GM04504 (cell line): ENCODE measurements at places on chromosomes 13 and 19.
A peak's percentile ranks its signal among the peaks of the same experiment; 100 is the strongest.

GRCh38 chr13:50537029-50537428, 306.5 kb downstream of the DLEU7 start:
- DNase-seq: no peak

DNA sequence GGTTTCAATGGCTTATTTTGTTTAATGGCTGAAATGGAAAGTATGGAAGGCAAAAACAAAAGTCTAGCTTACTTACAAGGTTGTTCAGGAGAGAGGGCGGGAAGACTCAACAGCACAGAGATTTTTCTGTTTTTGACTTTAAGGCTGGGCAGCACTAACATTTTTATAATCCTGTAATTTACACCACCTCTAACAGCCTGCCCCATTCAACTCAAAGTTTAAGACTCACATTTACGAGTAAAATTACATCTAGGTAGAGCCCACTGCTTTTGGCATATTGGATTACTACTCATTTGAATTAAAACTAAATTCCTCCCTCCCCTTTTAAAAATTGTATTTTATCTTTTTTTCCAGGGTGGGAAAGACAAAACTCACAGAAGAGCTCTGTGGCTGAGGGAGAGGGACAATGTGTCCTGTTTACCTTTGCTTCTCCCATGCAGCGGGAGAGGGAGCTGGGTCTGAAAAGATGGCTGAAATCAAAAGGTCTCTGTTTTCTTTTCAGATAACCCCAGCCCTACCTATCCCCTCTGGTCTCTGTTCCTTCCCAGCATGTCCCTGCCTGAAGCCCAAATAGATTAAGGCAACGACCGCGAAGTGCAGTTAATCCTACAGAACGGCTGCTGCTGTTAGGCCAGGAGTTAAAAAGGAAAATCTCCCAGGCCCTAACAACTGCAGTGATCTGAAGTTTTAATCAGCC, 6.6 kb downstream of the EFNB2 start:
- DNase-seq: no peak

DNA sequence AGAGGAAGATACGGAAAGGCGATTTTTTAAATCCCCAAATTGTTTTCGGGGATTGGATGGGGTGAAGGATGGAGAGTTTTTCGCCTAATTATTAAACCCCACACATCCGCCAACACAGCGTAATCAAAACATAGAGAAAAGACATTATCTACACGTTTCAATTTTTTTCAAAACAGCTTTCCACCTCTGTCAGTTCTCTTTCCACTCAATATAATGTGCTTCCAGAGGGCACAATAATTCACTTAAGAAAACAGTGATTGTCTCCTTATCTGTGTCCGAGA, 435 bp upstream of the OBI1 start:
- no peak for DNase-seq

- DNase-seq: no peak
These were observed 156.2 kb upstream of the ATXN8OS start for GRCh38 chr13:69951412-69951811.

DNA sequence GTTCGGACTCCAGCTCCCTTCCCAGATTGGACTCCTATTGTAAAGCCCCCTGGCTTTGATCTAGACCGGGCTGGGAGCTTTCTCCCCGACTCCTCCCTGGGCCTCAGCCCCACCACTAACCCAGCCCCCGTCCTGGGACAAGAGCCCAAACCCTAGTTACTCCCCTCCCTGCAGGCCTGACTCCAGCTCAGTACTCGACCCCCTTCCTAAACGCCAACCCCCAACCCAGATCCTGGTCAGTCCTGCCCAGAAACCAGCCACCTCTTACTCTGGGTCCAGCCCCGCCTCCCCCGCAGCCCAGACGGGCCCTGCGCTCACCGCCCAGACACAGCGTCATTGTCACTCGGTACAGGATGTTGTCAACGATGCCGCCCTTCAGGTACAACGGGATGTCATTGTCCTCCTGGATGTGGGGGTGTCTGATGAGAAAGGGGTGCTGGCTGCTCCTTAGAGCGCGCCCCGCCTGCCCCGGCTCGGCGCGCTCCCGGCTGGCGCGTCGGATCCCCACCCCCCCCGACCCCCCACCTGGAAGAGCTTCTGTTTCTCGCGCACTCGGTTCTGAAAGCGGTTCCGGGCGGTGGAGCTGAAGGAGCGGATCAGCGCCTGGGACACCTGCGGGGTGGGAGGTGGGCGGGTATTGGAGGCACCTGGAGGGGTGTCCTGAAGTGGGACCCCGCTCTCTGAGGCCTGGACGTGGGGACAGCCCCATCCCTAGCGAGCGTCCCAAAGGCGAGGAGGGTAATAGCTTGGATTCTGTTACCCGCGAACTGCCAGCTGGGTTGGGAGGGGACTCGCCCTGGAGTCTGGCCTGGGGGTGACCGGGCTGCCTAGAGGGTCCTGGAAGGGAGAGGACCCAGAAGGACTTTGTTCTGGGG, 866 bp downstream of the COX7A1 start:
- no peak for DNase-seq

DNA sequence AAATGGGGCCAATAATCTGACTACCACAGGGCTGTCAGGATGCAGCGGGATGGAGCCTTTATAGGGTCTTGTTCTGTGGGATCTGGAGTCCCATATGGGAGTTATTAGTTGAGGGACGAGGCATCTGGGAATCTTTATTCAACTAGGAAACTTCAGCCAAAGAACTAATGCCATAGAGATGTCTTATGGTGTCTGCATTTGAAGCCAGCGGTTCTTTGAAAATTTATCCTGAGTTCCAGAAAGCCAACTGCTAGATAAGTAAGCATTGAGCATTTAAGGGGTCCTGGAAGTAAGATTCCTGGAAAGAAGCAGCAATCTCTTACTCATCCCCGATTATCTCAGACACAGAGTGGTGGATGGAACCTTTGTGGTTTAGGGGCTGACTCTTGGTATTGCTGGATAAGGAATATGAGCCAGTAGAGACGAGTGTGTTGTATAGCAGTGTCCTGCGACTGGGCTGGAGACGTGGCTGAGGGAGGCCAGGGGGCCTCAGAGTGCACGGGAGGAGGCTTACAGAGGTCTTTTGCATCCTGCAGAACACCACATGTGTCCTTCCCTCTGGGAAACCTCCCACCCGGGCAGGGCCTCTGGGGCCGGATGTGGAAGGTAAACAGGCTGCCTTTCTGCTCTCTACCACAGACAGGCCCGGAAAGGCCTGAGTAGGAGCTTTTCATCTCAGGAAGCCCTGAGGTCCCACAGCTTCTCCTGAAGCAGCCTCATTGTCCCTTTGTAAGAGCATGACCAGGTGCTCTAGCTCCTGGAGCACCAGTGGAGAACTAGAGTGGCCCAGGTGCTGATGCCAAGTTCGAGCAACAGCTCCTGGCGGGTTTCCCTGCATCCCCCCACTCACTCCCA, 28.8 kb downstream of the ACTN4 start:
- DNase-seq: no peak

GRCh38 chr13:20116213-20116612, 44.6 kb downstream of the GJA3 start:
- no peak for DNase-seq

DNA sequence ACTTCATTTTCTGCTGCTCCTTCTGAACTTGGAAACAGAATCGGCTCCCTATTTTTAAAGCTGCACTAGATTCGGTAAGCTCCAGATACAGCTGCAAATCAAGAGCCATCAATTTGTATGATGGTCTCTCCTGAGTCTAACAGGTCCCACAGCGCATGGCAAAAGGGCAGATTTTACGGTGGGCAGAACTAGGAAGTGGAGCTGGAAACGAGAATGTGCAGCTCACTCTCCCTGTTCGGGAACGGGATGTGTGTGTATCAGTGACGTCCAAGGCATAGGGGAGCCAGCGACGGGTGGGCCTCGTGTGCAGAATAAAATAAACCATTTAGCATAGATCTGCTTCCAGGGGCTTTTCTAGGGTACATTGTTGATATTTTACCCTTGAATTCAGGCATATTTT, 74.2 kb downstream of the COL4A1 start:
- no peak for DNase-seq

DNA sequence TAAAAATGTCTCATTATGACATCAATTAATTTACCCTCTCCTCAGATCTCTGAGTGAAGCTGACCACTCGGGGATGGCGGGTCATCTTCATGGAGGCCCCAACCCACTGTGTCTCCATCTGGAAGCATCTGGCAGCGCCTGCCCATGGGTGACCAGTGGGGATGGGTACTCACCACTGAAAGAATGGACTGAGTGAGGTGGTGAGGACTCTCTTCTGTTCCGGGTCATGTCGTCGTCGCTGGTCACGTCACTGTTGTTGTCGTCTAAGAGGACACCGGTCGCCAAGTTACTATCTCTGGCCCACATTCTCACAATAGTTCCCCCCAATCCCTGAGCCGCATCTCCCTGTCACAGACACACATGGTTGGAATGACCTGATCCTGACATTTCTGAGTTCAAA, 17.1 kb downstream of the PEG3 start:
- DNase-seq: no peak

- DNase-seq: no peak
These were observed 38.4 kb downstream of the GNG7 start for GRCh38 chr19:2663920-2664571.

- DNase-seq: no peak
These were observed 617.7 kb downstream of the DCT start for GRCh38 chr13:93861818-93862217.

DNA sequence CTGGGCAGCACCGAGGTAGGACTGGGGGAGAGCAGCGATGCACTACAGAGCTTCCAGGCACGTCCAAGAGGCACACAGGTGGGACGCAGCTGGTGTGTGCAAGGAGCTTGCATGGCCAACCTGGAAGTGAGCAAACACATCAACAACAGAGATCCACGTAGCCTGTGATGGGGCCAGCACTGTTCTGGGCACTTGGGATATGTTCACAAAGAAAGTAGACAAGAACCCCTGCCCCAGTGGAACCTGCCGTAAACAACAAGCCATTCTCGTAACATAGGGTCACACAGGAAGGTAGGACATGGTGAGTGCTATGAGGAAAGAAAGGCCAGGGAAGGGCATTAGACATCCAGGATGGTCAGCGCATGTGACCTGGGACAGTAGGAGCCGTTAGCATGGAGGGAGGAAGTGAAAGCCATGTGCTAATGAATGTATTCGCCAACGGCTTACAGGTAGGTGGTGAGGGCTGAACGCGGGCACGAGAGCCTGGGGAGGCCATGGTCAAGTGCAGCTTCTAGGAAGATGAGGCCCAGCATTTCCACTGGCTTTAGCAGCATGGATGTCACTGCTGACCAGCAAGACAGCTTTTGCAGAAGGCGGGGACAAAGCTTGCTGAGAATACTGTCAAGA, 105.5 kb downstream of the TEX26 start:
- DNase-seq: no peak

GRCh38 chr13:34474187-34474868, 467.7 kb upstream of the NBEA start:
- no peak for DNase-seq

GRCh38 chr13:83248751-83249150, 633.5 kb downstream of the SLITRK1 start:
- no peak for DNase-seq

DNA sequence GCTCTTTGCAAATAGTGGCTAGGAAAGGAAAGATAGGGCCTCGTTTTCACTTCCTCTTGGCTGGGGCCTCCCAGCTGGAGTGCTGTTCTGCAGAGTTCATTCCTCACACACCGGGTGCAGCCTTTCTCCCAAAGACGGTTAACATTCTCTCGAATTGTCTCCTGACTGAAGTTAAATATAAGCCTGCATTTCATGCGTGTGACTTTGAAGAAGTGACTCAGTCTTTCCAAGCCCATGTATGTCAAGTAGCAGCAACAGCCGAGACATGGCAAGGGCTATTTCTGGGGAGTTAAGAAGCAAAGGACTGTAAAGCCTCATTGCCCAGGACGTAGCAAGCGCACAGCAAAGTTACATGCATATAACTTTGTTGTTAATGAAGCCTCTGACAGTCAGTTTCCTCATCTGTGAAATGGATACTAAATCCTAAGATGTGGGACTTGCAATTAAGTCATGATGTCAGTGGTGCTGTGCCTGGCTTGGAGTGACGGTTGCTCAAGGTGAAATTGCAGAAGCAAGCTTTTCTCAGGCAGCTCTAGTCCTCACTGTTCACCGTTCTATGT, 502.4 kb downstream of the MYO16 start:
- DNase-seq: no peak

DNA sequence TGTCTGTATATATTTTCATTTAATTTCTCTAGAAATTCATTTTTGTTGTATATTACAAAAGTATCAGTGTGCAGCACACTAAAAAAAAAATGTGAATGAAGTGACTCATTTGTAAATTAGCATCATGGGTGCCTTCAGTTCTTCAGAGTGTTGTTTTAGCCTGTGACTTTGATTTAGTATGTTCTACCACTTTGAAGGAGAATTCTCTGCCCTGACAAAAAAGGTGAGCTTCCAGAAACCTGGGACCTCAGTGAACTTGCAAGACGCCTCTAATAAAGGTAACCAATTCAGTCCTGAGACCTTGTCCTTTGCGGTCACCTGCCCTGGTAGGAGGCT, 2.4 kb downstream of the METTL21C start:
- DNase-seq: no peak

DNA sequence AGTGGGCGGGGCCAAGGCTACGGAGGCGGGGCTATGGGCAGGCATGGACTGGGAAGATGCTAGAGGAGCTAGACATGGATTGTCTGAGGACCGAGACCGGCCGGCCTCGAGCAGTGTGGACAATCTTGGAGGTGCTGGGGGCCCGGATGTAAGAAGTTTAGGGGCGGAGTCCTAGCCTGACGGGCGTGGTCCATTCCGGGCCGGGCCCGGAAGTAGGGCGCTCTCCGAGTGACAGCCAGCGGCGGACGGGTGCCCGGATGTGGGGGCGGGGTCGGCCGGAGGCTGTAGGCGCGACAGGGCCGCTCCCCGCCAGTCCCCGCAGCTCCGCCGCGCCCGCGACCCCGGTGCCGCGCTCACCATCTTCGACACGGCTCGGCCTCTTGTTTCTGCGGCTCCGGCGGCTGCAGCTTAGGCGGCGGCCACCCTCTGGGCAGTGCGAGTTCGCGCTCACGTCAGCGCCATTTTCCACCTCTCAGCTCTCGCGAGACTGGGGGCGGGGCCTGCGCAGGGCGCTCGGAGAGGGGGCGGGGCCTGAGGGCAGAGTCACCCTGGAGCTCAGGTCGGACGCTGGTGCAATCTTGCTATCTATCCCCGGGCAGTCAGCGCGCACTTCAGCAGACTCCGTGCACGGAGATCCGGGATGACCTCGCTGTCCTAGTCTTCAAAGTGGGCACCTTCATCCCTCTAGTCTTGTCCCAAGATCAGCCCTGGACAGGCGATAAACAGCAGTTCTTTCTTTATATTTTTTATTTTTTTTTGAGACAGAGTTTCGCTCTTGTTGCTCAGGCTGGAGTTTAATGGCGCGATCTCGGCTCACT, at the start of gene ZNF414:
Gene ZNF414, minus strand, starts transcription at position 481 of the 818 bp plus-strand sequence. Its CDS starts 121 bp downstream, at position 360.
- peak; percentile 92 for DNase-seq

DNA sequence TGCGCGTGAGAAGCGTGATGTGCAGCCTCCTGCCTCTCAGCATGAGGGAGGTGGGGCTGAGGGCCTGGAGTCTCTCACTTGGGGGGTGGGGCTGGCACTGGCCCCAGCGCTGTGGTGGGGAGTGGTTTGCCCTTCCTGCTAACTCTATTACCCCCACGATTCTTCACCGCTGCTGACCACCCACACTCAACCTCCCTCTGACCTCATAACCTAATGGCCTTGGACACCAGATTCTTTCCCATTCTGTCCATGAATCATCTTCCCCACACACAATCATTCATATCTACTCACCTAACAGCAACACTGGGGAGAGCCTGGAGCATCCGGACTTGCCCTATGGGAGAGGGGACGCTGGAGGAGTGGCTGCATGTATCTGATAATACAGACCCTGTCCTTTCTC, 8.7 kb downstream of the CD177 start:
- peak; percentile 0 for DNase-seq

- no peak for DNase-seq
These were observed 324.0 kb upstream of the SPRY2 start for GRCh38 chr13:80664950-80665349.
